PC-3 (cell line): ENCODE measurements at places on chromosomes 4 and X. TPM values are rescaled to one million over a fixed set of nuclear protein-coding genes. Genes with fewer than 3 reads are reported as not detected.

TGIF2LX gene
- total RNA-seq, result not detected in 2 replicates

DNA sequence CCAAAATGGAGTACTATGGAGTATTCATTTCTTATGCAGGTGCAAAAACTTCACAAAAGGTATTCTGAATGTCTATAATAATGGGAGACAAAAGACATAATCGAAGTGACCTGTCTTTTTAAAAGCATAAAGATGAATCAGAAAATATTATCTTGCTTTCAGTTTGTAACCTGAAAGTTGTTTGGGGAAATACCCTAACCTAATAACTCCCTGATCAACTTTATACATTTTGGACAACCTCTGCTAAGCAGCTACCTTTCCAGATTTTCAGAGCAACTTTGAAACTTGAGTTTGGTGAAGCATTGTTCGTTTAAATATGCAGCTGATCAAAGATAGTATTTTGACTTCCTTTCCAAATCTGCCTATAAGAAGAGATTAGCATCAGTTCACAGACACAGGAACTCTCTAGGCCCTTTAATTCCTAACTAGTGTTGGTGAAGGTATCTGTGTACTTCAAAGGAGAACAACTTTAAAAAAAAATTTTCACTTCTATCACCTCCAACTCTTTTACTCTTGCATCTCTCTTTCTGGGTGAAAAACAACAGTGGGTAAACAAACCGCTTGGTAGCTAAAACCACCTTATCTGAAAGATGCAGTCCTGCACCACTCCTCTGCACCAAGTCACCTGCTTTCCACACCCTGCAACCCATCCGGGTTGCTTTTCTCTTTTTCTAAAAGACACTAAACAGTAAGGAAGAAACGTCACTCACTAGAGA lies 26.5 kb downstream of the CD40LG start:
- no peaks in the 10 kb centered on the region for H3K27me3 ChIP-seq
- no peak for DNase-seq
- H3K4me1 ChIP-seq, result no peaks in the 10 kb centered on the region

GRCh38 chrX:87516717-87517121 lies 883 bp upstream of the KLHL4 start:
- H3K36me3 ChIP-seq, result no peaks in the 10 kb centered on the region
- peak overlapping the region; percentile 83 for H3K27ac ChIP-seq
- peaks cover 17% of the 10 kb centered on the region for H3K4me1 ChIP-seq

MAGEA12 gene
- total RNA-seq, result 0.23 and 0.29 TPM in 2 replicates

DNA sequence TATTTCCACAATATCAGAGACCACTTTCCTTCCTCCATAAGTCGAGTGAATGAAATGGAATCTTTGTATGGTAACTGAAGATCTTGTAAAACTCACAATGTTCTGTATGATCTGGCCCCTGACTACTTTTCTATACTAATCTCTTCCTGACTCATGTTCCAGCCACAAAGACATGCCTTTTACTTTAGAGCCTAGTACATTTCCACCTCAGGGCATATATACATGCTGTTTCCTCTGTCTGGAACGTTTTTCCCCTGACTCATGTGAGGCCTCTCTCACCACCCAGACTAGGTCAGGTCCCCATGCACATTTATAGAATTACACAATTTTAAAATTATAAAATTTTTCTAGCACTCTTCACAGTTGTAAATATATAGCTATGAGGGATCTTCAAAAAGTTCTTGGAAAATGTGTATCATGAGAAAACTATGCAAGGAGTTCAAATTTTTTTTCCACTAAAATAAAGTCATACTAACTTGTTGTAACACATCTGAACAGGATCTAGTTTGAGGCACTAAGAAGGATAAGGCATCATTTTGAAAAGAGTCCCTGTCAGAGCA lies 208.8 kb downstream of the SH2D1A start:
- peaks cover 18% of the 10 kb centered on the region for H3K4me1 ChIP-seq
- H3K27ac ChIP-seq, result peak overlapping the region; percentile 52
- DNase-seq, result peak; percentile 77
- no peak overlapping the region for H3K4me3 ChIP-seq
- H3K27me3 ChIP-seq, result no peaks in the 10 kb centered on the region

- DNase-seq, result no peak
- H3K4me1 ChIP-seq, result no peaks in the 10 kb centered on the region
- H3K4me3 ChIP-seq, result no peak overlapping the region
- H3K36me3 ChIP-seq, result no peaks in the 10 kb centered on the region
- H3K27me3 ChIP-seq, result no peaks in the 10 kb centered on the region
Measured at GRCh38 chr4:157170321-157170720, 50.2 kb upstream of the GRIA2 start.

SMAD1 gene
- 13.3 and 14.8 TPM in 2 replicates for total RNA-seq

DNA sequence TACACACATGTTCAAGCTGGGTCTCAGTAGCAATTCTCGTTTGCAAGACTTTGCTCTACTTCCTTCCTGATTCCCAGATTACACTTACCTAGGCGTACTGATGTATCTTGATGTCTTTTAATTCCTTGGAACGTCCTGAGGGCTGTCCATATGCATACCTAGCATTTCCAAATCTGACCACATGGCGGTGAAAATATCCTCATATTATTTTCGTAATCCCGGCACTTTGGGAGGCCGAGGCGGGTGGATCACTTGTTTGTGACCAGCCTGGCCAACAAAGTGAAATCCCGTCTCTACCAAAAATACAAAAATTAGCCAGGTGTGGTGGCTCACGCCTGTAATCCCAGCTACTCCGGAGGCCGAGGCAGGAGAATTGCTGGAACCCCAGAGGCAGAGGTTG lies 1786.3 kb upstream of the TENM3 start:
- H3K4me3 ChIP-seq, result no peak overlapping the region
- no peaks in the 10 kb centered on the region for H3K4me1 ChIP-seq
- H3K27ac ChIP-seq, result no peak overlapping the region
- 0 out of 2 replicates have a peak, but pooled peaks cover 3% of the 10 kb centered on the region for H3K27me3 ChIP-seq
- peak; percentile 16 for DNase-seq

DNA sequence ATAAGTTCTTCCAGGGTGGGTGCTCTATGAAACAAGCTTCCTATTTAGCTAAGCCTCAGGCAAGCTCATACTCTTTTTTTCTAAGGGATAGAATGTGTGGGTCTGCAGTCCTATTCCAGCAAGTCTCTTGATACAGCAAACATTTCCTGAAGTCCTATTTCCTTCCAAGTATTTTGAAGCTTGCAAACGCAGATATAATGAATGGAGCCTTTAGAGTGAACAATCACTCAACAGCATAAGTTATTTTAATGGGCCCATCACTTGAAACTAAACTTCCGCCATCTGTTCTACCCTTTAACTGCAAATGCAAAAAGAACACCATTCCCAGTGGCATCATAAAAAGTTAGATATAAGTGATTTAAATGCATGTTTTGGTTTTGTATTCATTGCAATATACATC lies 108.3 kb upstream of the TAPT1 start:
- DNase-seq, result no peak
- H3K36me3 ChIP-seq, result no peaks in the 10 kb centered on the region
- H3K27me3 ChIP-seq, result no peaks in the 10 kb centered on the region
- no peak overlapping the region for H3K4me3 ChIP-seq
- peaks cover 5% of the 10 kb centered on the region; the same call in 1 of the 2 replicates for H3K4me1 ChIP-seq

SORBS2 gene
- 3.1 and 3.6 TPM in 2 replicates for total RNA-seq

DNA sequence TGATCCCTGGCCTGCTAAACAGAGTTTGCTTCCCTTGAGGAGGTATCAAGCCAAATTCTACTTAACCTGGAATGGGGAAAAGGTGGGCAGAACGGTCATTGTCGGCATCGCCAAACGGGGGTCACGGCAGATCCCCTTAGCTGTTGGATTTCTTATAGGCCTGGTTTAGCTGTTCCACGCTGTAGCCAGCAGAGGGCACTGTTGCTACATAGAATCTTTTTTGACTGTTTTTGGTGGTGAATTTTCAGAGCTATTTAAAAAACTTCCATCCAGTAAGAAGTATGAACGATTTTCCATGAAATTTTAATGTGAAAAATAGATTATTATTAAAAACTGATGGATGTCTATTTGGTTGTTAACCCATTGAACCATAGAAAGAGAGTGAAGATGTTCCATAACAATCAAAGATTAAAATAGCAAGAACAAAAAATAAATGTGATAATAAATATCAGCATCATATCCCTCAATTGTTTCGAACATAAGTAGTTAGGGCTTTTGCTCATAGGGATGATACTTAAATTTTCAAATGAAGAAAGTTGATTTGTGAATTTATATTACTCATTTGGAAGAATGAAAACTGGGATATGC lies 56.6 kb downstream of the LINC00632 start:
- no peak overlapping the region for H3K27ac ChIP-seq
- peaks cover 10% of the 10 kb centered on the region; the same call in 1 of the 2 replicates for H3K4me1 ChIP-seq
- DNase-seq, result peak; percentile 76
- H3K27me3 ChIP-seq, result no peaks in the 10 kb centered on the region
- peak overlapping the region; percentile 98 for H3K4me3 ChIP-seq

GRCh38 chr4:112038861-112039260 lies 106.4 kb upstream of the FAM241A start:
- no peak overlapping the region for H3K4me3 ChIP-seq
- H3K36me3 ChIP-seq, result no peaks in the 10 kb centered on the region
- no peak overlapping the region for H3K27ac ChIP-seq
- H3K4me1 ChIP-seq, result no peaks in the 10 kb centered on the region
- peaks cover 23% of the 10 kb centered on the region for H3K27me3 ChIP-seq

- no peak for DNase-seq
- H3K36me3 ChIP-seq, result no peaks in the 10 kb centered on the region
- H3K4me3 ChIP-seq, result no peak overlapping the region
- 0 out of 2 replicates have a peak, but pooled peaks cover 9% of the 10 kb centered on the region for H3K4me1 ChIP-seq
- H3K27ac ChIP-seq, result no peak overlapping the region
Measured at GRCh38 chr4:67080046-67080557, 465.2 kb downstream of the CENPC start.

DNA sequence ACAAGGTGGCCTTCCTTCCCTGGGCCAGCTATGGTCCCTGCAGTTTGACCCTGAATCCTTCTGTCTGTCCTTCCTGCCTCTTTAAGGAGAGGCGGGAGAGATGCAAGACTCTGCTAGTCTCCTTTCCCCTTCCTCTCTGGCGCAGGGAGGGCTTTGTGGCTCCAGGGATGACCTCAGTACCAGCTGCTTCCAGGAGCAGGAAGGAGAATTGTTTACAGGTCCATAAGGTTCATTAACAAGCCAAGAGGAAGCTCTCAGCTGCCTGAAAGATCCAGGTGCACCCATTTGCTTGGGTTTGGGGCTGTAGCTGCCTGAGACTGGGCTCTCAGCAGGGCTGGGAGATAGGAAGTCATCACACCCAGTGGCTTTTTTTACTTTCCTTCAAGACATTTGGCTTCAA lies 4.0 kb upstream of the FATE1 start:
- H3K4me3 ChIP-seq, result no peak overlapping the region
- H3K4me1 ChIP-seq, result no peaks in the 10 kb centered on the region
- no peak for DNase-seq
- no peak overlapping the region for H3K27ac ChIP-seq
- H3K27me3 ChIP-seq, result no peaks in the 10 kb centered on the region

DNA sequence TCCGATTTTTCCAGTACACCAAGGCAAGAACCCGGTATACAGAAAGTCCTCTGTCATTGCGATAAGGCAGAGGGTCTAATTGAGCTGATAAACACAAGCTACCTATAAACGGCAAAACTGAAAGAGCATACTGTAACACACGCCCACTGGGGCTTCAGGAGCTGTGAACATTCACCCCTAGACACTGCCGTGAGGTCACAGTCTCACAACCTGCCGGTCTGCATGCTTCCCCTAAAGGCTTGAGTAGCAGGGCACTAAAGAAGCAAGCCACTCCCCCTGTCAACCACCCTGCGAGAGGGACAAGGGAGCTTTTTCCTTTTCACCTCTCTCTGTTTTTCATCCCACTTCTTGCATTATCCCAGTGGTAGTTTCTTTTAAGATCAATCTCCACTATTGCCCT lies 22.4 kb upstream of the F9 start:
- H3K27me3 ChIP-seq, result no peaks in the 10 kb centered on the region
- no peak for DNase-seq
- no peaks in the 10 kb centered on the region for H3K4me1 ChIP-seq
- H3K36me3 ChIP-seq, result no peaks in the 10 kb centered on the region
- no peak overlapping the region for H3K4me3 ChIP-seq

GRCh38 chrX:95056901-95057300 lies 1382.9 kb downstream of the FAM133A start:
- H3K4me1 ChIP-seq, result peaks cover 21% of the 10 kb centered on the region
- H3K27me3 ChIP-seq, result no peaks in the 10 kb centered on the region
- DNase-seq, result peak; percentile 46
- H3K36me3 ChIP-seq, result no peaks in the 10 kb centered on the region
- H3K4me3 ChIP-seq, result no peak overlapping the region

- H3K27me3 ChIP-seq, result no peaks in the 10 kb centered on the region
- no peaks in the 10 kb centered on the region; the same call in 1 of the 2 replicates for H3K36me3 ChIP-seq
- DNase-seq, result peak; percentile 69
- H3K27ac ChIP-seq, result peak overlapping the region; percentile 39
- no peak overlapping the region for H3K4me3 ChIP-seq
Measured at GRCh38 chr4:175125410-175126068, 207.4 kb downstream of the ADAM29 start.

GRCh38 chr4:139189417-139189749 lies 12.4 kb upstream of the ELF2 start:
- H3K27ac ChIP-seq, result no peak overlapping the region
- H3K4me1 ChIP-seq, result no peaks in the 10 kb centered on the region
- H3K4me3 ChIP-seq, result no peak overlapping the region
- no peaks in the 10 kb centered on the region for H3K36me3 ChIP-seq
- no peaks in the 10 kb centered on the region for H3K27me3 ChIP-seq

DNA sequence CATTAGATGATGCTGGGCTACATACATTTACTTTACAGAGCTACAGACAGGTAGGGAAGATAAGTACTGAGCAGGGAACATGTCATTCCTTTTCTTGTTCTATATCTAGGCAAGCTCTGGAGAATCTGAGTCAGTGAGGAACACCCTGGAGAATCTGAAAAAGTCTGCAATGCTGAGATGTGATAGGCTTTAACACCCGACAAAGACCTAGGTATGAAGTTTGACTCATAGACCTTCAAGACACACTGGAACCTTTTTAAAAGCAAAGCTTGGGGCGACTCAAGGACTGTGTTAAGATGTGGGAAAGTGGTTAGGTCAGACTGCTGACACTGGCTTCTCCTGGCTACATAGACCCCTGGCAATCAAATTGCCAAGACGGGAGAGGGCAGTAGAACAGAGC lies 42.8 kb downstream of the OSTC start:
- DNase-seq, result no peak
- no peaks in the 10 kb centered on the region for H3K36me3 ChIP-seq
- H3K27ac ChIP-seq, result no peak overlapping the region
- no peak overlapping the region for H3K4me3 ChIP-seq
- H3K27me3 ChIP-seq, result peaks cover 11% of the 10 kb centered on the region

- DNase-seq, result peak; percentile 77
- H3K27ac ChIP-seq, result peak overlapping the region; percentile 80
- H3K36me3 ChIP-seq, result no peaks in the 10 kb centered on the region
Measured at GRCh38 chr4:30429813-30430761, 290.1 kb upstream of the PCDH7 start.

GRCh38 chr4:113838460-113838859 lies 76.9 kb upstream of the CAMK2D start:
- H3K27ac ChIP-seq, result no peak overlapping the region
- peaks cover 51% of the 10 kb centered on the region for H3K4me1 ChIP-seq
- no peaks in the 10 kb centered on the region for H3K36me3 ChIP-seq
- H3K4me3 ChIP-seq, result no peak overlapping the region
